ENCODE measurements at places on chromosomes 11 and 22.

GRCh38 chr11:128095466-128095981, 491.8 kb downstream of the ETS1 start:
- no peak for DNase-seq

DNA sequence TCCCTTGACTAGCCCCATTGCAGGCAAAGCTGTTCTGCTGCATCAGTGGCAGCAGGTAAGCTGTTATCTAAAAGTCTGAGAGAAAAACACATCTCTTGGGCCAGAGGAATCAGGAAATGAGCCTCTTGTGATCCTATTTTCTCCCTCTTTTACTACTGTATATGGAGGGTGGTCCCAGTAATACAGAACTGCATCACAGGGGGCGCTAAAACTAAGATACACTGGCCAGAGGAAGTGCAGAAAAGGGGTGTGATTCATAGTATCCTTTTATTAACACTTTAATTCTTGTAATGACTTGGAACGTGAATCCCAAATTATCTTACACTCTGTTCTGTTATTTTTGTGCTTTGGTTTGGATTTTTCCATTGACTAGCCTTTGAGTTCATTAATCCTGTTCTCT, 8.8 kb upstream of the MED17 start:
- DNase-seq: no peak

DNA sequence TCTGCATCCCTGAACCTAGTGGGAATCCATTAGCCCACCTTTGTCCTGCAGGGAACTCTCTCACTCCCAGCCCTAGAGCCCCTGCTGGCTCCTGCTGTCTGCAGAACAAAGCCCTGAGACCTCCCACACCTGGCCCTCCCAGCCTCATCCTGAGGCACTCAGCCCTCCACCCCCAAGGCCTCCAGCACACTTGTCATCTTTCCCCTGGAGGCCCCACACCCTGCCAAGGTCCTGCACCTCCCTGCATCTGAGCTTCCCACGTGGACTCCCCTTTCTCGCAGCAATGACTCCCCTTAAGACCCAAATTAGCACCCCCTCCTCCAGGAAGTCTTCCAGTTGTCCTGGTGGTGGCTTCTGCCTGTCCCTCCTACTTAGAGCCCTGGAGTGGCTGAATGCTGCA, 42.3 kb upstream of the LINC01488 start:
- DNase-seq: no peak

DNA sequence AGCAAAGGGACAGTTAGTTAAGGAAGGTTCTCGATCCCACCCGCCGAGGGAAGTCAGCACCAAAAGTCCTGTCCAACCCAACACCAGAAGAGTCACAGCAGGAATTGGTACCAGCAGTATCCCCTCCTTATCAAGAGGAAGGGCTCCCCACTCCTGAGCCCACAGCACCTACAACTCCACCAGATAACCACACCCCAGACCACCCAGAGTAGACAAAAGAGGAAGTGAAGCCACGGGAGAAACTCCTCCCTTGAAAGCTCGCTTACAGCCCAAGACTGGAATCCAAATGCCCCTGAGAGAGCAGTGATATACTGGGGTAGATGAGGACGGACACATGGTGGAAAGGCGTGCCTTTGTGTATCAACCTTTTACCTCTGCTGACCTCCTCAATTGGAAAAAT, 7.3 kb upstream of the CD5 start:
- no peak for DNase-seq

DNA sequence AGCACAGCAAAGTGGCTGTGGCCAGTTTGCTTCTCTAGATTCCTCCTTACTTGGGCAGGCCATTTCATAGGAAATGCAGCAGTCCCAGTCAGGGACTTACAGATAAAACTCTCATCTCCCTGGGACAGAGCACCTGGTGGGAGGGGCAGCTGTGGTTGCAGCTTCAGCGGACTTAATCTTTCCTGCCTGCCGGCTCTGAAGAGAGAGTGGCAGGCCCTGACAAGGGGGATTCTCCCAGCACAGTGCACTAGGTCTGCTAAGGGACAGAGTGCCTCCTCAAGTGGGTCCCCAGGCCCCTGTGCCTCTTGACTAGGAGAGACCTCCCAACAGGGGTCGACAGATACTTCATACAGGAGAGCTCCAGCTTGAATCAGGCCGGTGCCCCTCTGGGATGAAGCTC, 1649.1 kb downstream of the LRRC4C start:
- DNase-seq: no peak

GRCh38 chr11:9001736-9002135, 2.1 kb downstream of the NRIP3 start:
- DNase-seq: no peak

DNA sequence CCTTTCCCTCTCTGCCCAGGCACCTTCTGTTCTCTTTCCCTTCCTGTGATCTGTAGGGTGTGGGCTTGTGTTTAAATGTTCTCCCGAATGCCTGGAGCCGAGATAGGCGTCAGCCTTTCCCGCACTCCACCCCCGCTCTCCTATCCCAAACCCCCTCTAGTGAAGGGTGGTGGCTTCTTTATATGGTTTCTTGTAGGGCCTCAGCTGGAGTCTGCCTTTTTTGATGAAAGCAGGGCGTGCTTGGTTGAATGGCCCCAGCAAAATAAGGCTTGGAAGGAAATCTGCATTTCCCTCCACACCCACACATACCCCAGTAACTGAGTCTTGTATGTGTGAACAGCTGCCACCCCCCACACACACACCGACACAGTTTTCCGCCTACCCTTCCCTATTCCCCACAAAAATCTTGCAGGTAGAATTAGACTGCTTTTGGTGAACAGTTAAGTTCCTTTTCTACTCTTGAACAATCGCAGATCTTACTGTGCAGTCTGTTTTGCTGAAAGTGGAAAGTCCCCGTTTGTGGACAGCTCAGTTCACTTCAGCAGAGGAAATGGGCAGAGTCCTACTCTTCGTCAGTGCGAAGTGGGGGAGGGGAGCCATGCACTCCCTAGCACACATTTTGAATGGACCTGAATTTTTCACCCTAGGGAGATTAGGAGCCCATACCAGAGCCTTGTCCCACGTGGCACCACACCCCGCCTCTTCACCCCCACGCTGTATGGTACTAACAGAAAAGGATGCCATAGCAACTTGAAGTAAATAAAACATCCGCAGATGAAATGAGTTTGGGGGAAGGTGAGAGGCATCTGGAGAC, 25.5 kb upstream of the GRK2 start:
- DNase-seq: peak; percentile 53

DNA sequence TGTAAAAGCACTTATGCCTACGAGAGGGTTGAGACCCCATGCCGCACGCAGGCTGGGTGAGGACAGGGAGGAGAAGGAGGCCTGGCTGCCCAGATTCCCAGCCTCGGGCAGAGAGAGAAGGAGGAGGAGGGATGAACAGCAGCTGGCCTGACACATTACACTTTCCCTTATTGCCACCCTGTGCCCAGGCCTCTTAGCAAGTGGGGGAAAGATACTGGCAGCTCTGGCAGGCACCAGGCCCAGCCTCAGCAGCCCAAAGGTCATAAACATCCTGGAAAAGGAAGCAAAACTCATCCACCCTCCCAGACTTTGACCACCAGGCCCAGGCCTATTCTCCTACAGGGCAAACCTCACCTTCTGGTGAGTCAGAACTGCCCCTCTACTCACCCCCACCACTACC, 4.7 kb downstream of the PLAAT3 start:
- DNase-seq: no peak

DNA sequence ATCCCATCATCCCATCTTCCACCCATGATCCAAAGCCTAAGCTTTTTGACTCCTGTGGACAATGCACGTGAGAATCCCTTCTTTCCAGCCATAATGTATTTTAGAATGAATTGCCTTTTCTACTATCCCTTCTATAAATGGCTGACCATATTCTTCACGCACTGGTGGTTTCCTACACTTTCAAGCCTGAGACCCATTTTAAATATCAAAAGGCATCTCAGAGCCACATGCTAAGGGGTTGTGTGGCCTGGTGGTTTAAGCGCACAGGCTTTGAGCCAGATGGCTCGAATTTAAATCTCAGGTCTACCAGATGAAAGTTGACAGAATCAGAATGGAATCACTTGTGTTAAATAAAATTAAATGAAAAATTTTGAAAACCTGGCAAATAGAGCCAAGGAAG, 54.5 kb downstream of the C11orf91 start:
- no peak for DNase-seq

- no peak for DNase-seq
Observed at GRCh38 chr11:61028135-61028729, 56.8 kb downstream of the CD6 start.

GRCh38 chr11:61555051-61555969, 25.6 kb downstream of the SYT7 start:
- no peak for DNase-seq

DNA sequence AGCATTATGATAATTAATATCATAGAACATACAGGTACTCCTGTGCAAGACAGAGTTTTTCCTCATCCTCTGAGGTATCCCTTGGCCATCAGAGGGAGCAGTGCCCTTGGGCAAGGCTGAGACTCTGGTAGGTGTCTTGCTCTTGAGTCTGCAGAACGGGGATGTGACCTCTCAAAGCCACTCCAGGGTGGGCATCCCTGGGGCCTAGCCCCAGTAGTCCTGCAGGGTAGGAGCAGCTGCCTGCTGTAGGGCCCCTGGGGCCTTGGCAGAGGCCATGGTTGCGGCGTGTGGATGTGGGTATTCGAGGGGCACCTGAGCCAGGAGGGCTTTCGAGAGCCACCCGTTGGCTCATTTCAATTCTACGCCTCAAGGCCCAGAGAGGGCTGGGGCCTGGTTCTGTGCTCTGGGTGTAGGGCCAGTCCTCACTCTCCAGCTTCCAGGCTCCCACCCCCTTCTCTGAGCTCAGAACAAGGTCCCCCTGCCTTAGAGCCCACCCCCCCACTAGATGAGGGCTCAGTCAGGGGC, 7.7 kb upstream of the OMP start:
- DNase-seq: no peak

GRCh38 chr22:48872271-48873190, 955.1 kb downstream of the BRD1 start:
- DNase-seq: no peak

DNA sequence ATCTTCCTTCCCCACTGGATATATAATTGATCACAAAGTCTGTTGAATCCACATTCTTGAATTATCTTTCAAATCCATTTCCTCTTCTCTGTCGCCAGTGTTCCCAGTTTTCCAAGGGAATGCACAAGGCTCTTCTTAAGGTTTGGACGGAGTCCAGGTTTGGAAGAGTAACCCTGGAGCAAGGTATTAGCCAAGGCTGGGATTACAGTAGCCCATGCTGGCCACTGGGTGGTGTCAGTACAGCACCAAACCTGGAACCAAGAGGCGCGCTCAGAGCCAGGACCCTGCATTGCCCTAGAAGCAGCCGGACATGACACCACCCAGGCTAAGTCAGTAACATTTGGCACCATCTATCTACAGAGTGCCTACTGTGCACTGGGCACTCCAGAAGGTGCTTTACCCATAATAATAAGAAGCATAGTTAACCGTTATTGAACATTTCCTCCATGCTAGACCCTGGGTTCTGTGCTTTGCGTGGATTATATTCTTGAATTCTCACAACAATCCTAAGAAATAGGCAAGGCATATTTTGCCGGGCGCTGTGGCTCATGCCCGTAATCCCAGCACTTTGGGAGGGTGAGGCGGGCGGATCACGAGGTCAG, 48.0 kb upstream of the CLPB start:
- DNase-seq: no peak

DNA sequence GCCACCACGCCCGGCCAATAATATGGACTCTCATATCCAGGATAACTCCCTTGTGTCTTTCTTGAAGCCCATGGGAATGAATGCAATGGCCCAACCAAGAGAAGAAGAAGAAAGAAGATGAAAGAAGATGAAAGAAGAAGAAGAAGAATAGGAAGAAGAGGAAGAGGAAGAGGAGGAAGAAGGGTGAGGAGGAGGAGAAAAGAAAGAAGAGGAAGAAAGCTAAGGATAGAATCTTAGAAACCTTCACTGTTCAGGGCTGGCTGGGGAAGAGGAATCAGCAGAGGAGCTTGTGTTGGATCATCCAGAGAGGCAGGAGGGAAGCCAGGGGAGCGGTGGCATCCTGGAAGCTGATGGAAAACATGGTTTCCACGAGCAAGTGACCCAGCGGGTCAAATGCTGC, 28.9 kb downstream of the MCHR1 start:
- no peak for DNase-seq

DNA sequence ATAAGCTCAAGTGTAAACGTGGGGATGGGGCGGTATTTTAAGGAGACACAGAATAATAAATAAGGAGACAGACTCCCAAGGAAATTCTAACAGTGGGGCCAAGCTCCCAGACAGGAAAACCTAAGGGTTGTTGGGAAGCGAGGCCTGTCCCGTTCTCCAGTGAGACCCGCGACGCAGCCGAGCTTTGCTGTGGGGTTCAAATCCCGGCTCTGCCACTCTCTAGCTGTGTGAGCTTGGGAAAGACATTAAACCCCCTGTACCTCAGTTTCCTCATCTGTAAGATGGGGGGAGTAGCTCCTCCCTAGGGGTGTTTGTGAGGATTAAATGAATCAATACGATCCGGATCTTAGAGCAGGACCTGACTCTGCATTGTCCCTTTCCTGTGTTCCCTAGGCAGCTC, 106.8 kb downstream of the TRIM29 start:
- no peak for DNase-seq

DNA sequence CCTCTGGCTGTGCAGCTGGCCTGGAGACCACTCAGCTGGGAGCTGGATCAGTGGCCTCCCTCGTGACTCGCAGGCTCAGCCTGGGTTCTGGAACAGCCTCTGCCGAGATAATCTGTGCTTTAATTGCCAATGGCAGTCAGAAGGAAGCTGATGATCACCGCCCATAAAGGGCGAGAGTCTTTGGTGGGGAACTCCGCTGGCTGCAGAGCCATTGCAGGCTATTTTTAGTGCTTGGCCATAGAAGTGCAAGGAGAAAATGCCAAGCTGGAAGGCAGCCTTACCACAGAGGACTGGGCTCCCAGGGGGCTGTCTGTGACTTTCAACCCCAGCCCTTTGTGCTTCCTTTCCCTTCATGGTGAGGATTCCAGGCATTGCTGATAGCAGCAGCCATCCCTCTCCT, 62.2 kb upstream of the TENM4 start:
- no peak for DNase-seq

DNA sequence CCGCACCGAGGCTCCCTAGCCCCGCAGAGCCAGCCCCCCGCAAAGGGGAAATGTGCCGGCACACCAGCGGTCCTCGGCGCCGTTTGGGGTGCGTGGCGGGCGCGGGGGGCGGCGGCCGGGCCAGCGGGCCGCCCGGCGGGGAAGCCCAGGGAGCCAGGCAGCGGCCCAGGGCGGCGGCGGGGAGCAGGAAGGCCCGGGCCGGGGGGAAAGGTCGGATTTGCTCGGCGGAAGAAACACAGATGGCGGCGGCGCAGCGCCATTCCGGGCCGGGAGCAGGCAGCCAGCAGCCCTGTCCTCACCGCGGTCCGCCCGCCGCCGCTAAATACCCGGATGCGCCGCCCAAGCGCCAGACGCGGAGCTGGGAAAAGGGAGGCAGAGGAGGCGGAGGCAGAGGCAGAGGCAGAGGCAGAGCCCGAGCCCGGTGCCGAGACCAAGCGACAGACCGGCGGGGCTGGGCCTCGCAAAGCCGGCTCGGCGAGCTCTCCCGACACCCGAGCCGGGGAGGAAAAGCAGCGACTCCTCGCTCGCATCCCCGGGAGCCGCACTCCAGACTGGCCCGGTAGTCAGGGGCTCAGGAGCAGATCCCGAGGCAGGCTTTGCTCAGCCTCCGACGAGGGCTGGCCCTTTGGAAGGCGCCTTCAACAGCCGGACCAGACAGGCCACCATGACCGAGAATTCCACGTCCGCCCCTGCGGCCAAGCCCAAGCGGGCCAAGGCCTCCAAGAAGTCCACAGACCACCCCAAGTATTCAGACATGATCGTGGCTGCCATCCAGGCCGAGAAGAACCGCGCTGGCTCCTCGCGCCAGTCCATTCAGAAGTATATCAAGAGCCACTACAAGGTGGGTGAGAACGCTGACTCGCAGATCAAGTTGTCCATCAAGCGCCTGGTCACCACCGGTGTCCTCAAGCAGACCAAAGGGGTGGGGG, 2.6 kb upstream of the GCAT start:
- peak; percentile 14 for DNase-seq

GRCh38 chr11:78020246-78020645, 2.8 kb downstream of the KCTD14 start:
- DNase-seq: no peak

All from stimulated activated CD4-positive, alpha-beta T cell treated with anti-CD3 and anti-CD28 coated beads, Interleukin-1b, Interleukin-23, amount 100 ng/mL, for 1 hour (primary cell).